ENCODE measurements at places on chromosomes 3 and 15.

DNA sequence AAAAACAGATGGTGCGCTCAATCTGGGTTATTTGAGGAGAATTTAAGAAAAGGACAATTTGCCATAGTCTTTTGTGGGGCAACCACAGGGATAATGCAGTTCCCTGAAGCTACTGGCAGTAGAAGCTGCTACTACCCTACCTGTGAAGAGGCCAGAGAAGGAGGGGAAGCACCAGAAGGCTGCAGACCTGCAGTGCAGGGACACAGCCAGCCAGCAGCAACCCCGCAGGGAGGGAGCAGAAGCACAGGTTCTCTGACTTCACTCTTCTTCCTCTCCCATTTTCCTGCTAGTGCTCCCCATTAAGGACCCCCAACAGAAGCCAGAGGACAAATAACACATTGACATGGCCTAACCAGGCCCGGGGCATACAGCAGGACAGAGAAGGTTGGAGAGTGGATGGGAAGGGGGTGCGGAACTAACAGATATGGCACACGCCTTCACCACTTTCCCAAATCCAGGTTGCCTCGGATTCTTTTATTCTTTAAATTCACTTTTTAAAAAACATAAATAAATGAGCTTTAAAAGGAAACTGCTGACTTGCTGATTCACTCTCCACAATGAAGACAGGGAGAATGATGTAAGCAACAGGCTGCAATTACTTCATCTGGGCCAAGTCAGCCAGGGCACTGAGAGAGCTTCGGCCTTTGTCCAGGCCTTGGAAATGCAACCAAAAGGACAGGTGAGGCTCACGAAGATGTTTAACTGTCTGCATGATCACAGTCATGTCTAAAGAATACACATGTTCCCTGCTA is 30.1 kb downstream of the POPDC2 start:
- DNase-seq: peak; percentile 25

DNA sequence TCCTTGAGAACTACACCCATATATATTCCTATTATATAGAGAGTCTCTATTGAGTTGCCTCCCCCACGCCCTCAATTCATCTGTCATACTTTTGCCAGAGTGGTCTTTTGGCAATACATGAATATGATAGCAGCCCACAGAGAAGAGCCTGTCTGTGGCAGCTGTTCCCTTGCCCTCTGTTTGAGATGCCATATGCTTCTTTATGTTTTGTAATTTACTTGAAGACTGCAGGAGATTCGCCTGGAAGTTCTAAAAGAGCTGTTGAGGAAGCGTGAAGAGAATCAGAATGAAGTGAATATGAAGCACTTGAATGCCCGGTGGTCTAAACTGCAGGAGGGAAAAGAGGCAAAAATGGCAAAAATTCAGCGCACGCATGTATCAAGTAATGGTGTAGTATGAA is 27.2 kb downstream of the CFAP91 start:
- no peak for DNase-seq

GRCh38 chr3:57815036-57815435 is 58.9 kb downstream of the SLMAP start:
- DNase-seq: no peak

GRCh38 chr15:40115670-40116093 is 7.0 kb upstream of the BMF start:
- DNase-seq: peak; percentile 85

GRCh38 chr3:186209810-186210752 is 101.2 kb upstream of the ETV5 start:
- DNase-seq: peak; percentile 28

GRCh38 chr15:57403566-57404325 is 27.4 kb downstream of the CGNL1 start:
- DNase-seq: no peak

DNA sequence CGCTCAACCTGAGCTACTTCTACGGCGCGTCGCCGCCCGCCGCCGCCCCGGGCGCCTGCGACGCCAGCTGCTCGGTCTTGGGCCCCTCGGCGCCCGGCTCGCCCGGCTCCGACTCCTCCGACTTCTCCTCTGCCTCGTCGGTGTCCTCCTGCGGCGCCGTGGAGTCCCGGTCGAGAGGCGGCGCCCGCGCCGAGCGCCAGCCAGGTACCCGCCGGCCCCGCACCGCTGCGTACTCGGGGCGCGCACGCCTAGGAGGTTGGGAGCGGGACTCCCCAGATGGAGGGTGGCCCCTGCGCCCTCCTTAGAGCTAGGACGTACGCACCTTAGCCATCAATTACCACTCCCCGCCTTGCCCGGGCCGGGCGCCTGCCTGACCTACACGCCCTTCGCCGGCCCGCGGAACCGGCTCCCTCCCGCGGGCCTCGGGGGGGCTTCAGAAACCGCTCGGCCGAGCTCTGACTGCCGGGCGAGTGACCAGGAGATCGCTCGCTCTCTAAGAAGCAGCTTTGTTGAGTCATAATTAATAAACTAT is 466 bp downstream of the NFKBIZ start:
- DNase-seq: no peak

DNA sequence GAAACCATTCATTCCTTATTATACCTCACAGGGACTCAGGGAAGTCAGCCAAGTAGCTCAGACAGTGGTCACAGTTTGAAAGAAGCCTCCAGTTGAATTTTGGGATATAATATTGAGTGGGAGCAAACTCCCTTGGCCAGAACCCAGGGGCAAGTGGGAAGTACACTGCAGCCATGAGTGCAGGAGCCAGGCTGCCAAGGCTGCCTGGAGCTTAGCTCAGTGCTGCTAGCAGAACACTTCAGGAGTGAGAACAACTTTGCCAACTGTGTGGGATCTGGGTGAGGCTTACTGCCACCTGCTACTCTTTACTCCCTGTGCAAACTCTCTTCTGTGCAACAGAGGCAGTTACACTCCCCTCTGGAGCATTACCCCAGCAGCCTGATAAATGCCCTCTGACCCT is 4.6 kb downstream of the OR5K3 start:
- DNase-seq: no peak

GRCh38 chr3:29072611-29073010 is 208.3 kb upstream of the RBMS3 start:
- DNase-seq: no peak

GRCh38 chr3:157922614-157923013 is 183.6 kb downstream of the SHOX2 start:
- DNase-seq: no peak

- DNase-seq: no peak
Measured at GRCh38 chr3:17494117-17494809, 248.2 kb downstream of the TBC1D5 start.

- no peak for DNase-seq
Measured at GRCh38 chr3:33426630-33427317, 13.4 kb downstream of the UBP1 start.

- DNase-seq: no peak
Measured at GRCh38 chr3:177466074-177466473, 268.8 kb upstream of the TBL1XR1 start.

DNA sequence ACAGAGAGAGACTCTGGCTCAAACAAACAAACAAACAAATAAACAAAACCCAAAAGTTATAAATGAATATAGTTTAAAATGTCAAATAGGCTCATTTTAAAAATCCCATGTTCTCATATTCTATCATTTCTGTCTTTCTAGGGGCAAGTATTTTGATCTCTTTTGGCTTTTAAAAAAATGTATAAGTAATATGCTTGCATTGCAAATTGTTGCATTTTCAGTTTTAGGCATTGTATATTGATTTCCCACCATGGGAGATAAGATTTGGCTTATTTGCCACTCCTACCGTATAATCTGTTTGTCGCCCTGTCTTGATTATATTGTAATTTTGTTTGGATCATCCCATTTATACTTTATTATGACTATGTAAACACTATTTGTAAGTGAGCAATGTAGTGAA is 70.6 kb downstream of the PIAS1 start:
- no peak for DNase-seq

- no peak for DNase-seq
Measured at GRCh38 chr3:17678116-17678741, 64.2 kb downstream of the TBC1D5 start.

DNA sequence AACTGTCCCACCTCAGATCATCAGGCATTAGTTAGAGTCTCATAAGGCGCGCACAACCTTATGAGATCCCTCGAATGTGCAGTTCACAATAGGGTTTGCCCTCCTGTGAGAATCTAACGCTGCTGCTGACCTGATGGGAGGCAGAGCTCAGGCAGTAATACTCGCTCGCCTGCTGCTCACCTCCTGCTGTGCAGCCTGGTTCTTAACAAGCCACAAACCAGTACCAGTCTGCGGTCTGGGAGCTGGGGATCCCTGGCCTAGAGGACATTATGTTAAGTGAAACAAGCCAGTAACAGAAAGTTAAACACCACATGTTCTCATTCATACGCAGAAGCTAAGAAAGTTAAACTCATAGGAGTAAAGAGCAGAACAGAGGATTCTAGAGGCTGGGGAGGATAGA is 47.0 kb downstream of the MAP3K13 start:
- DNase-seq: no peak

DNA sequence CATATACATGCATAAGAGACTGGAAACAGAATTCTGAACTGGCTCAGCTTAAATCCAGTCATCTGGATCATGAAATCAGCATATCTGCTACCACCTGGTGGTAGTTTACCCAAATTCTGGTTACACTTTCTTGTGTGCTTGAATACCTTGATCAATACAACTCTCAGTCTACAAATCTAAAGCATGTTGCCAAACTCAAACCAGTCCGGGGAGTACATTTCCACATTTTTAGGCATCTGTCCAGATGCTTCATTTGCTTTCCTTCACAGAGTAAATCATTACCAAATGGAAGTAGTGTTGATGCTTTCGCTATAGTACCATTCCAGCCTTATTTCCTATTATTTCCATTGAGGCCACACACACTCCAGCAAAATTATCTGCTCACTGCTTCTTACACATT is 126.4 kb downstream of the P2RY1 start:
- no peak for DNase-seq

- DNase-seq: no peak
Measured at GRCh38 chr15:86892774-86893449, 813.2 kb downstream of the AGBL1 start.

DNA sequence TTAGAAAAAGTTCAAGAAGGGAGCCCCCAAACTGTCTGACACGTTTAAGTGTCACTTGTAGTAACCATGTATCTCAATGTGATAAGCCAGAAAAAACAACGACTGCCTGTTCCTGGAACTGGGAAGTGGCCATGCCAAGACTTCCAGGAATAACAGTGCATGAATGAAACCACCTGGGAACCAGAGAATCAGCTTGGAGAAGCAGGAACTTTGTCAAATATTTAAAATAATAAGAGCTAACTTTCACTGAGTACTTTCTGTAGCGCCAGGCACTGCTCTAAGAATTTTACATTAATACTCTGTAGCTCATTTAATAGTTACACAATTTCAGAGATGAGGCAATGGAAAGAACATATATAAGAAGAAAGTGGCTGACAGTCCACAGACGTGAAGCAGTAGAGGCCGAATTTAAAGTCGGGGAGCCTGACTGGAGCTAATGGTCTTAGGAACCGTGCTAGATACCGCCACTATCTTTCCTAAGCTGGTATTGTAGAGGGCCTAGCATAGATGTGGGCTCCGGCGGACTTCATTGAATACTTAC is 876 bp downstream of the PLSCR1 start:
- DNase-seq: no peak

- no peak for DNase-seq
Measured at GRCh38 chr3:112027826-112028225, 6.7 kb upstream of the TMPRSS7 start.

- no peak for DNase-seq
Measured at GRCh38 chr3:52288674-52289073, 1.0 kb downstream of the GLYCTK start.

DNA sequence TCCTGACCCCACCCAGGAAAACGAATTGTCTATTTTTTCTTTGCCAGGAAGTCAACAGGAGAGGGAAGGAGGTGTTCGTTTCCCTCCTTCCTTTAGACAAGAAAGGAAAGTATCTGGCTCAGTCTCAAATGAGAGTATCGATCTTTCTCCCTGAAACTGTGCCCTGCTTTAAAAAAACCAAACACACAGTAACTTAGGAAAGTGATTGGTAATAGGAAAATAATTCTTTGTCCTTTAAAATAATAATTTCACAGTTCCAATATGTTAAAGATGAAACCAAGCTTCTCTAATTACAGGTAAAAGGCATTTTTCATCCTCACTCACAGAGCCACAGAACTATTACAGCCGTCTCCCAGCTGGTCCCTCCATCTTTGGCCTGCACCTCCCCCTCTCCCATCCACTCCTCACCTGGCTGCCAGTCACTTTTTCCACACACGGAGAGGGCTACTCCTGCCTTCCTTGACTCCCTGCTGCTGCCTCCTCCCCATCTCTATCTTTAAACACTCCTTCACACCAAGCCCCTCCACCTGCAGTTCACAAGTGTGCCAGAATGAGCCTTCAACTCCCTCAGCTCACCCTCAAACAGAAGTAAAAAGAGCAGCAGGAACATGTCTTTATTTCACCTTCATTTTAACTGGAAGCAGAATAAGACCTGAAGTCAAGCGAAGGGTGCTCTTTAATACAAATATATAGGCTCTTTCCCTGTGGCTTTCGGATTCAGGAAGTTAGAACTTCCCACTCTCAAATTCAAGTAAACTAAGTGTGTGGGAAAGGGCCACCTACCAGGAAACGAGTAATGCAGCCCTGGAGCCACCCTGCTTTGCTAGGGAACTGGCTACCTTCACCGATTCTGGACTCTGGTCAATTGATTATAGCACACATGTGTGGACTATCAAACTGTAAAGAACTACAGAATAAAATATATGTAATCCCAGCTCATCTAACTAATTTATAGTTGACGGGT is 116.4 kb downstream of the SENP2 start:
- no peak for DNase-seq

DNA sequence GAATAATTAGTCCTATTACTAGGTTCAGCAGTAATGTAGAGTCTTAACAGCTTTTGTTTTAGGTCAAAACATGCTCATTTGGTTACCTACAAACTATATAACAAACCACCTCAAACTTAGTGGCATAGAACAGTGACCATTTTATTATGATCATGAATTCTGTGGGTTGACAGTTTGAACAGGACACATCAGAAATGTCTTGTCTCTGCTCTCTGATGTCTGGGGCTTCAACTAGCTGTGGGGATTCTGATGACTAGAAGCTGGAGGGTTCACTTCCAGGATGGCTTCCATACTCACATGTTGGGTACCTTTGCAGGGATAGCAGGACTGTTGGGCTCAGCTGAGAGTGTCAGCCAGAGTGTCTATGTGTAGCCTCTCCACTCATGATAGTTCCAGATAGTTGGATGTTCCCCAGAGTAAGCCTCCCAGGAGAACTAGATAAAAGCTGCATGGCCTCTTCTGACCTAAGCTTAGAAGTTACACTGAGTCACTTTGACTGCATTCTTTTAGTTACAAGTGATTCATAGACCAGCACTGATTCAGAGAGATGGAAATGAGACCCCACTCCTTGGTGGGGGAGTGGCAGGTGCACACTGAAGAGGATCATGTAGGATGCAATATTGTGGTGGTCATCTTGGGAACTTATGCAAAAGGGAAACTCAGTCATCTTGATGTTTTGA is 32.6 kb downstream of the PLCL2 start:
- DNase-seq: no peak

- no peak for DNase-seq
Measured at GRCh38 chr3:175983379-175983778, 1124.2 kb downstream of the NAALADL2 start.

DNA sequence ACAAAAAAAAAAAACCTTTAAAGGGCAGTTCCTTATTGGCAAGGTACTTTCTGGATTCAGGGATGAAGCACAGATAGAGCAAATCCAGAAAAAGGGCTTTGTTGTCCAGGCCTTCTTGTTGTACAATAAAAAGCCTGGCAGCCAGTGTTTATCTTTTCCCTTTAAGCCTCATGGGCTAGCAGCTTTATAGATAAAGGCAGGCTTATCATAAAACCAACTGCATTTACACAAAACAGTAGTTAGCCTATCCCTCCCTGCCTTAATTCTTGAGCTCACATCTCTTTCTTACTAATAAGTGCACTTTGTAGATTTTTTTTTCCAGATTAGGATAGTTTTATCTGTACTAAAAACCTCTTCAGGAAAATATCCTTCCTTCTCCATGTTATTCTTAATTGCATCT is 662.8 kb upstream of the CCDC54 start:
- no peak for DNase-seq

All from GM06990 (cell line).